NCI-H446 treated with DMSO at 0.1 percent for 48 hours (cell line): ENCODE measurements at places on chromosomes 16 and 17.

DNA sequence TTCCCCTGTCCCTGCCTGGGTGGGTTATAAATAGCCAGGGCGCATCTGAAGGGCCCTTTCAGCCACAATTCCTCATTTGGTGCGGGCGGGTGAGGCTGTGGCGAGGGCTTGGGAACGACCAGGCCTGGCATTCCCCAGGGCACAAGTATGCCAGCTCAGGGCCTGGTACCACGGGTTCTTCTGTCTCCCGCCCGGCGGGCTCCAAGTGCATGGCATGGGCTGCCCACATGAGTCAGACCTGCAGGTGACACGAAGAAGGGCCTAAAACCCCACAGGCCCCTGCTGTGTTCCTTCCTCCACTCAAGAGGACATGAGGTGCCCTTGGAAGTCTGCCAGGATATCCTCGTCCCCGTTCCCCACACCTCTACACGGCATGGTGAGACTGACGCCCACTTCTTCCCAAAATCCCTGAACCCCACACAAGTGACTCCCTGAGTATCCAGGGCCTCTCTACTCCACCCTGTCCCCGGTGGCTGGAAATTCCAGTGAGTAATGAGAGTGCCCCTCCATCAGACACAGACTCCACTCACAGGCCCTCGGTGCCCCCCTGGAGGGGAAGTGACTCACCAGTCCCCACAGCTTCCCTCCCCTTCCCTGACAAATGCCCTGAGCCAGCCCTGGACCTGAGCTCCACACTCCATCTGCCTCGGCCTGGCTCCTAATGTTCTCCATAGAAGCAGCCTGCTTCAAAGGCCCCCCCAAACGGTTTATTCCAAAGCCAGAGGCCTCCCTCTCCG, 68.8 kb downstream of the ABR start:
- peak; percentile 45 for DNase-seq

DNA sequence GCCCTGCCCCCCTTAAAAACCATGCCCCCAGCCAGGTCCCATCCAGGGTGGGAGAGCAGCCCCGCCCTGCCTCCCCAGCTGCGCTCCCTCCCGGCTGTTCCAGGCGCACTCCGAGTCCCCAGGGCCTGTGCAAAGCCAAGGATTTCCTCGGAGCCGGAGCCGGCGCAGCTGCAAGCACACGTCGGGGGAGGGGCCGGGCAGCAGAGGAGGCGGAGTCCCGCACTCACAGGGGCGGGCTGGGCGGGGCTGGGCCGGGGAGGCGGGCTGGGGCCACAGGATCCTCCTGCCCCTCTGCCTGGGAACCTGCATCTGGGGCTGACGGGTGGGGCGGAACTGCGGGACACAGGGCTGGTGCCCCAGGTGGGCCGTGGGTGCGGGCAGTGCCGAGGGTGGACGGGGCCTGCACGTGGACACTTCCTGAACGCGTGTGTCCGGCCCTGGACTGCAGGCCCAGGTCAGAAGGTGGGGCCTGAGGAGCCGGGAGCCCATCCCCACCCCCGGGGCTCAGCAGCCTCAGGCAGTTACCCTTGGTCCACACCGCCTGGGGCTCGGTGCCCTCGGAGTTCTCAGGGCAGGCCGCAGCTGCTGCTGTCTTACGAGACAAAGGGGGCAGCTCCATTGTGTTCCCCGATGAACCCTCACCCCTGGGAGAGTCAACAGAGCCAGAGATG, 24.0 kb upstream of the SSTR5 start:
- no peak for DNase-seq

- DNase-seq, result no peak
Measured at GRCh38 chr16:31000671-31001382, 9.6 kb downstream of the STX1B start.

DNA sequence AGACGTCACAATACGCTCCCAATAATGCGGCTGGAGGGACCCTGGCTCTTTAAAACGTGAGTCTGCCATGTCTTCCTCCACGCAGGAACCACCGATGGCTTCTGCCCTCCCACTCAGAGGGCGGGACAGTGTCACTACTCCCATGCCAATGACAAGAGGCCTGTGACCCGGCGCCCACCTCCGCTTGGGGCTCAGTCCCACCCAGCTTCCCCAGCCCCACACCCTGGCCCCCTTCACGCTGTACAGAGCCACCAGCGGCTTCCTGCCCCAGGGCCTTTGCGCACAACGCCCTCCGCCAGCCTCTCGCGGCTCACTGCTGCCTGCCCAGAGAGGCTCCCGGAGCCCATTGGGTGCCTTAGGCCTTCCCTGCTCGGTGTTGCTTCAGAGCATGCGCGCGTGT, 29.5 kb upstream of the ZNF469 start:
- no peak for DNase-seq

GRCh38 chr17:30117675-30118081, 1.1 kb downstream of the NSRP1 start:
- no peak for DNase-seq

DNA sequence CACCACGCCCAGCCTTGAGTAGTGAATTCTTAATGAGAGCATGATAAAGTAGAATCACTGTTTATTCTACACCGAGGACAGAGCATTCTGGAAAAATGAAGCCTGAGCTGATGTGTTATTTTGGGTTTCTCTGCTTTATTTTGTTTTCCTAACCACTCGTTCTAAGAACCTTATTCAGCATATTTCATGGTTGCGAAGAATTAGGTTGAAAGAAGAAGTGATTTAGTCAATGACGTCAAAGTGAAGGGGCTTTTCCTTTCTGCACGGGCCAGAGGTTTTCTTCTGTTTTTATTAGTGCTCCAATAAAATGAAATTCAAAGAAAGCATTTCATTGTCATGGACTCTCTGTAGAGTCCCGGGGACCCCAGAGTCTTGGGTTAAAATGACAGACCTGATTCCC, 178.5 kb downstream of the MAF start:
- DNase-seq, result no peak

GRCh38 chr17:77504652-77505155, 363.9 kb downstream of the SEC14L1 start:
- no peak for DNase-seq

GRCh38 chr17:20280851-20281250, 186.5 kb downstream of the LGALS9B start:
- DNase-seq, result no peak

- no peak for DNase-seq
Measured at GRCh38 chr17:81958633-81959342, 2.2 kb downstream of the NOTUM start.

- no peak for DNase-seq
Measured at GRCh38 chr17:55420776-55421178, 858 bp downstream of the MMD start.

GRCh38 chr17:18187821-18188761, 4.5 kb downstream of the ALKBH5 start:
- DNase-seq, result no peak

DNA sequence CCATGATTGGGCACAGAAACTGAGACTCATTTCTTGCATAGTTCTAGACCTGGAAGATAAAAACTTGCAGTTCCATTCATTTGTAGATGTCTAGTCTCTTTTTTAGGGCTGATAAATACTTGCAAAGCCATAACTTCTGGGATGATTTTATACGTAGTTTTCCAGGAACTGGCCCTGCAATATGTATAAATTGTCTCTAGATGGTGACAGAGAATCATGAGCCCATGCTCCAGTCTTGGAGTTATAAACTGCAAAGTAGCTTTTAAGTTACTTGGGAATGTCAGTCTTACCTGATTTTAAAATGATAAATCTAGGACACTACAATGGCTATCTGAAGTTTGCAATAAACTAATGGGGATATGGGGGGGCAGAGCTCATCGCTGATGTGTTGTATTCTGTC, 3.0 kb upstream of the ADAMTS18 start:
- DNase-seq, result no peak

DNA sequence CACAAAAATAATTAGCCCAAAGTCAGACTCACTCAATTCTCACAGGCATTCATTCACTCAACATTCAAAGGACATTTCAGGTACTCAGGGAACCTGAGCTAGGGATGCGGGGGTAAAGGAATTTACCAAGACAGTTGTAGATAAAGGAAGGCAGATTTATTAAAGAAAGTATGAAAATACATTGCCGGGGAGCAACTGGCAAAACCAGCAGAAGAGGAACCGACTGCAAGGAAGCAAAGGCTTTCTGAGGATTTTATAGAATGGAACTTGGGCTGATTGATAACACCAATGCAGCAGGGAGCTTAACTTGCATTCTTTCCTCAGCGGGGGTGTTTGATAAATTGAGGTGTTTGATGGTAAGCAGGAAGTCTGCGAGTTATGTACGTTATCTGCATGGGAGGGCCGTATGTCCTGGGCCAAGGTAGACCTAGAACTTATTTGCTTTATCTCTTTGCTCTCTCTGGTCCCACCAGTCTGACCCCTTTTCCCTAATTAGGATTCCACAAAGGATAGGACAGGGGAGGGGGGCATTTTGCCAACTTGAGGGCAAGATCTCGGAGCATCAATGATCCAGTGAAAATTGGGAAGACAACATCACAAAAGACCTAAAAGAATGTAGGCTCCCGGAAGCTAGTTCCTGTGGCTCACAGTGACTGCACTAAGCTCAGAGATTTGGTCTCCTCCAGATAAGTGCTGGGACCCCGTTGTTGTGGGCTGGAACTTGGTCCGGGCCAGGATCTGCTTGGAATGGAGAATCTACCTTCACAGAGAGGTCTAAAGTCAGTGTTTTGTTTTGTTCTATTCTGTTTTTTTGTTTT, 5.8 kb upstream of the MT3 start:
- no peak for DNase-seq
